Cortex of kidney (tissue), 1 donor: ENCODE measurements at places on chromosomes 2 and 18.

DNA sequence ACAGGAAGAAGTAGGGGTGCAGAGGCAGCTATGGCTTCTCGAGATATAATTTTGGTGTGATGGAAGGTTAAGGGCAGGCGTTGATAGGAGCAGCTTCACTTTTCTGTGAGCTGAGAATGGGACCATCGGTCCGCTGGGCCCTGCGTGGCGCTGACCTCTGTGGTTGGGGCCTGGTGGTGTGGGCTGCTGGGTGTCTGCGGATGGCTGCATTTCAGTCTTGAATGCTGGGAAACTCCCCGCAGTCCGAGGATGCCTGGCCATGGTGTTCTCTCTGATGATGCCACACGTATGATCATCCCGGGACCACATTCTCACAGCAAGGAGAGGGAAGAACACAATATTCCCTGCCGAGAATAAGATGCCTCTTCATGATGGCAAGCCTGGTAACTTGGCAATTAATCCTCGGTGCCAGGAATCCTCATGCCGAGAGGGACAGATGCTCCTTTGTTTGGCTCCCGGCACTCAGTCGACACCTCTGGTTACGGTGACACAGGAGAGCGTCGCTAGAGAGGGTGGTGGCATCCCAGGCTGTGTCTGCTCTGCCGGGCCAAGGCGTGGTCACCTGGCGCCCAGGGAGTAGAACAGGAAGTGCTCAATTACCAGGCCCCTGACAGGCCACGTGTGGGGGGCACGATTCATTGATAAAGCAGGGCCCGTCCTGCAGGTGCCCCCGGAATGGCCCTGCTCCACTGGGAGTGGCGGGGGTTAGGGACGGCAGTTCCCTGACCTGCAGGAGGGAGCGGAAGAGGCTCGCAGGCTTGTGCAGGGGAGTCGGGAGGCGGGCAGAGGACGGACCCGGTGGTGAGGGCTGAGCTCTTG lies 119.4 kb upstream of the CTDP1 start:
- DNase-seq, result no peak

DNA sequence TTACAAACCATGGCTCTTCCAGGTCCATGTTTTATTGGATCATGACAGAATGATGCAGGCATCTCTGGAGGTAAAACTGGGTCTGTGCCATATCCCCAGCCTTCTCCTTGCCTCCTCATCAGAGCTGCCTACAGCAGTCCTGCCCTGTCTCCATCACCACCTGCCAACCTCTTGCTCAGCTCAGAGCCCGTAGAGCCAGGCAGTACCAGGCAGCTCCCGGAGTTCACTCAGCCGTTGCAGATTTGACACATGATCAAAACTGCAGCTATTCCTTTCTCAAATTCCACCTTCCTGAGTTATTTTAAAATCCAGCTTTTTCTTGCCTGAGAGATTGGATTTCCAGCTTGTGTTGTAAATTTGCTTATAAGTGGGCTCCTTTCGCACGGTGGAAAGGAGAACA lies 218.2 kb upstream of the CELF4 start:
- DNase-seq, result no peak

DNA sequence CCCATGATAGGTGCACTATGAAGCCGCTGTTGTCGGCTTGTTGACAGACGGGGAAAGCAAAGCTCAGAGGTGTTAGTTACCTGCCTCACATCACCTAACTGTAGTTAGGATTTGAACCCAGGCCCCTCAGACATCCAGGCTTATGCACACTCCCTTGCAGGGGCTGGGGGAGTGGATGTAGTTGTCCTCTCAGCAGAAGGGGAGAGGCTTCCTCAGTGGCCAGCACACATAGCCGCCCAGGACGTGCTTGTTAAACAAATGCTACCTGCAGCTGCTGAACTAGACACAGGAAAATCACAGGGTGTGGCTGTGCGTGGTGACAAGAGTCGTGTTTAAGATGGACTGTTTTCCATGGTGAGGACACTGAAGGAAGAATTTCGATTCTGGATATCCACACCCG lies 39.2 kb downstream of the GREB1 start:
- DNase-seq, result no peak

- DNase-seq, result no peak
These were observed 194.1 kb downstream of the PRKCE start for GRCh38 chr2:45845566-45845965.

DNA sequence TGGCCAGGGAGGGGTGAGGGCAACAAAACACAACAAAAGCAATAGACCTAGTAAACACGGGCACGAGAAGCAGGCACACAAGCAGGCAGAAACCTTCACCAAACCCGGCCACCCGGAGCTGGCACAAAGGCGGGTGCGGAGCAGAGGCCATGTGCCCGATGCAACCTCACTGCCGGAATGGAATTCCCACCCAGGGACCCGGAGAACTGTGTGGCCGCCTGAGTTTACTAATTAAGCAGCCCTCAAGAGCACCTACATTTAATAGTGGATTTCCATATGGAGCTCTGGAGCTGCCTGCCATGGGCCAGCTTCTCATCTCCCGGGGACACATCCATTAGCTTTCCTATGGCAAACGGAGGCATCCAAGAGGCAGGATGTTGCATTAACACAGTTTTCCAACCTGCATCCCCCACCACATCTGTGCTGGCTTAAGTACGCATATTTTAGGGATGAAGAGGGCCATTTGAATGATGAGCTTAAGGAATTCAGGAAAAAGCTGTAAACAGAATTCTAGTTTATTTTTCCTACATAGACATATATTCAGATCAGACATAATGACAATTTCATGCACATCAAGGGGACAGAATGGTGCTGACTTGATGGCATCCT lies 104.5 kb upstream of the SMIM21 start:
- DNase-seq, result no peak

GRCh38 chr2:120857931-120858330 lies 122.3 kb downstream of the GLI2 start:
- no peak for DNase-seq

- no peak for DNase-seq
These were observed 93.7 kb upstream of the ZNF516 start for GRCh38 chr18:76588601-76589226.

GRCh38 chr18:1965016-1965415 lies 606.3 kb downstream of the METTL4 start:
- no peak for DNase-seq

- DNase-seq, result no peak
These were observed 65.9 kb downstream of the SNTG2 start for GRCh38 chr2:1016500-1016899.

- DNase-seq, result no peak
These were observed 171.8 kb downstream of the PTGR3 start for GRCh38 chr18:75036917-75037688.

GRCh38 chr2:45862843-45863242 lies 211.4 kb downstream of the PRKCE start:
- no peak for DNase-seq

GRCh38 chr2:189933911-189934399 lies 128.6 kb downstream of the MSTN start:
- DNase-seq, result no peak

GRCh38 chr2:67259556-67260342 lies 137.4 kb upstream of the ETAA1 start:
- no peak for DNase-seq

DNA sequence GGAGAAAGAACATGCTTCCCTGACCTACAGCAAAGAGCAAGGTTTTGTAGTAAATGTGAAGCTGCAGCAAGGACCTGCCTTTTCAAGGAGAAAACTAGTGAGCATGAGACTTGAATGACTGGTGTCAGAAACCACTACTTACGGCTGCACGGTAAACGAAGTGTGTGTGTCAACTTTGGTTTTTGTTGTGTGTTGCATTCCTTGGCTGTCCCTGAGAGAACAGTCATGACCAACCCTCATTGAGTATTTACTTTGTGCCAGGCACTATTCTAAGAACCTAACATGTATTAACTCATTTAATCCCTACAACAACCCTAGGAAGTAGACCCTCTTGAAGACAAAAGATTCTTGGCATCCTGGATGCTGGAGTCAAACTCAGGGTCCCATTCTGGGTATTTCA lies 22.8 kb downstream of the ACMSD start:
- DNase-seq, result no peak

GRCh38 chr2:46487667-46488335 lies 8.4 kb downstream of the TMEM247 start:
- no peak for DNase-seq

- DNase-seq, result no peak
These were observed 721 bp downstream of the MCEE start for GRCh38 chr2:71129114-71129901.

DNA sequence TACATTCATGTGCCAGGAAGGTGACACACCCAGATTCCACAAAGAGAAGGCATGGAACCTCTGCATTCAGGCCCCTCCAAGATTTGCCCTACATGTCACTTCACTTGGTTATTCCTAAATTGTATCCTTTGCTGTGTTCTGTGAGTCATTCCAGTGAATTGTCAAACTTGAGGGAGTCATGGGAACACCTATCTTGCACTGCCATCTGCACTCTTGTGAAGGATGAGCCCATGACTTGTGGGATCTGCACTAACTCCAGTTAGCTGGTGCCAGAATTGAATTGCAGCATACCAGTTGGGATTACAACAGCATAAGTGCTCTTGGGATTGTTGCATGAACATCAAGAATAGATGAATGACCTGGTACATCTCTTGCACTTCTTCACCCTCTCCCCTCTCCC lies 1288.0 kb upstream of the ZEB2 start:
- DNase-seq, result no peak

DNA sequence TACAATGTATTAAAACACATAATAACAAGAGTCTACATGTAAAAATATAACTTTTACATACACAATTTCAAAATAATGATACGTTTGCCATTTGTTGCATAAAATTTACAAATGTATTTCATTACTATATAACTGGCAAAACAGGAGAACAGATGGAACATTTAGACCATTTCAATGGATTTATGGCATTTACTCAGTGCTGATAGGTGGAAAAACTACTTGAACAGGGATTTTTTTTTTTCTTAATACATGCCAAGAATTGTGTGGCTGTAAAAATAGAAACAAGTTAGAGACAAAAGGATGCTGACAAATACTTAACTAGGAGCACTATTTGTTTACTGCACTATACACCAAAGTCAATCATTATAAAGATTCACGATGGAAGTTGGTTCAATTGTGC lies 266.8 kb upstream of the CCDC68 start:
- DNase-seq, result no peak

- no peak for DNase-seq
These were observed 72.3 kb downstream of the RTP5 start for GRCh38 chr2:241941691-241942301.

DNA sequence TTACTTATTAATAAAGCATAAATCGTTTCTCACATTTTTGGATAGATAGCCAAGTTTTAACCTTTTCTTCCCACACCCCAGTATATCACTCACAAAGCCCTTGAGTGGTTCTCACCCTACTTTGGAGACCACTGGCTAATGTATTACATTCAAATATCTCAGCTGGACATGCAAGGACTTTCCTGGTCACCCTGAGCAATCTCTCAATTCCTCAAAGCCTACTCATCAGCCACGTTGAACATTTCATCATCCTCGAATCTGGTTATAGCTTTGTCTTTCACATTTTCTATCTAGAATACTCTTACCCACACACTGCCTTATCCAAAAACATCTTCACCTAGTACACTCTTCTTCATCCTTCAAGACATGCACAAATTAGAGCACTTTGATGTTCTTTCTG lies 71.1 kb upstream of the MAPRE2 start:
- DNase-seq, result no peak

DNA sequence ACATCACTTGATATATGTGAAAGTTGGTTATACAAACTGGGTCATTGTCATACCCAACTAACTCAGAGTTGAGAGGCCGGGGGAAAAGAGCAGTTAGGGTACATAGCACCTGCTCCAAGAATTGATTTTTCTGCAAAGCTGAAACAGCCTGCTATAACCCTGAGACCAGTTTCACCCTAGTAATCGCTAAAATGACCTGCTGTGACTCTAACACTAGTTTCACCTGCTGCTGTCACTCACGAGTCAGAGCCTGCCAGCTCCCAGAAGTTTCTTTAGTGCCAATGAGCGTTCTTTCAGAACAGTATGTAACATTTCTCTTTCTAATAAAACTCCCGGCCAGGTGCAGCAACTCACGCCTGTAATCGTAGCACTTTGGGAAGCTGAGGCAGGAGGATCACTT lies 28.0 kb downstream of the SRSF7 start:
- no peak for DNase-seq

DNA sequence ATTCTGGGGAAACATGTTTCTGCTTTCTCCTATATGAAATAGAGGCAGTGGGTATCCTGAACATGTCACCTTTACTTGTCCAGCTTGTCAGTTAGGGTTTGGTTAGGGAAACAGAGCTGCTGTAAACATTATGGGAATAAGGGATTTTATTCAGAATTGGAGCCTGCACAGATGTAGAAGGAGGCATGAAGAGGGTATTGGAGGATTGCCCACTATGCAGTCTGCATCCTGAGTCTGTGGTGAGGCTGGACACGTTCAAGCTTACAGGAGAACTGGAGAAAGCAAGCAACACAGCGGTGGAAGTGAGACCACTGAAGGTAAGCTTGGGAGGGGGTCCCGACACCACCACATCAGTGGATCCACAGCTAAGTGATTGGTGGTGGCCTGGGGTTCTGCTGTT lies 443.0 kb upstream of the TNP1 start:
- no peak for DNase-seq

DNA sequence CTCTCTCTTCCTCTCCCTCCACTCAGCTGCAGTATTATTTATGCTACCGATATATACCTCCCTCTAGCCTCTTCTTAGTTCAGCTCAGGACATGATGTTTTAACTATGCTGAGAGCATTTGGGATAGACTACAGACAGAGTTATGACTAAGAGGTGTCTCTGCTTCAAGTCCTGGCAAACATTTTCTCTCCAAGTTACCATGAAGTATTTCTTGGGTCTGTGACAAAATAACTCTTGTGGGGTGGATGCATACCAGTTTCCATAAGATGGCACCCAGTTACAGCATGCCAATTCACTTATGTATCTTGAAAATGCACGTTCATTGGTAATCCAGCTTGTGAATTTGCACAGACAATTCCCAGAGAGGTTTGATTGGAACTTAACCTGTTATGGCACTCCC lies 737.6 kb downstream of the SLC4A3 start:
- DNase-seq, result no peak

DNA sequence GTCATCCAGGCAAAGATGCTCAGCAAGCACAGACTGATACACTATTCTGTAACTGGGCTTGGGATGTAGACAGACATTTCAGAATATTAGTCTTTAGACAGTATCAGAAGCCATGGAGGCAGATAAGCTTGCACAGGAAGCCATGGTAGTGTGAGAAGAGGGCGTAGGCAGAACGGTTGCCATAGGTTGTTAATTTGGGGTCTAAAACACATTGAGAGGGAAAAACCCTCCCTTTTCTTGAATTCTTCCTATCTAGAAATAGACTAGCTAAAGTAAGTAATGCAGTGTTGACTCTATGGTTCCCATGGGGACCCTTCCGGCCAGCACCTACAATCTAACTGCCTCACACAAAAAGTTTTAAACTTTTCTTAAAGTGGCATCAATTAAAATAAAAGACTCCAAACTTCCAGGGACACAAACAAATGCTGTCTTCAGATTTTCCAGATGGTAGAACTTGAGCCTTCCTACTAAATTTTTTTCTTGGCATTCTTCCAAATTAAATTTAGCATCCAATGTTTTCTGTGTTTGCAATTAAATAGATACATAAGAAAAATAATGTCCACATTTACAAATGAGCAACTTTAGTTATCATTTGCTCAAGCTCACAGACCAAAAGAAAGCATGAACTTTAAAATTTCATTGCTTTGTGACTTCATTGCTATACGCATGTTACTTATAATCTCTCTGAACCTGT lies 1.9 kb downstream of the PRKRA start:
- no peak for DNase-seq
